Smooth muscle cell of the brain vasculature (primary cell): ENCODE measurements at places on chromosomes 13 and 19.

GRCh38 chr19:18588611-18589379 lies at the start of gene REX1BD:
REX1BD (plus strand) TSS chr19:18588798; CDS start chr19:18588802, 4 bp downstream.
- DNase-seq = no peak

DNA sequence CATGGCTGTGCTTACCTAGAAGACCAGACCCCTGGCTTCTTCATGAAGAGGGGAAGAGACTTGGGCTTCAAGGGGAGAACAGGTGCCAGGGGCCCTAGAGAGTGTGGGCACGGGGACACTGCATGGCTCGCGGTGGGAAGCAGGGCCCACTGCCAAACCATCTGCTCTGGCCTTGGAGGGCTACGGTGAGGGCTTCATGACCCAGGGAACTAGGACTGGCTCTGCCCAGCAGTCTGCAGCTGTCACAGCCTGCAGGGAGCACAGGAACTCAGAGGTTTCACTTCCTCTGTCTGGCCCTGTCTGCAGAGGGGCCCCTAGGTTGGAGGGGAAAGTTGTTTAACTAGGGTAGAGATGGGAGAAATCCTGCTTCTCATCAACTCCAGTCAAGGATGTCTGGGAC lies 4.3 kb downstream of the ERCC1 start:
- DNase-seq = no peak

GRCh38 chr13:113753171-113753570 lies 5.9 kb upstream of the TMEM255B start:
- no peak for DNase-seq

- no peak for DNase-seq
Measured at GRCh38 chr19:5804516-5805461, at the start of gene NRTN. NRTN (plus strand) TSS chr19:5805067; CDS start chr19:5824166, 19,099 bp downstream.

GRCh38 chr13:34883396-34883795 lies 58.7 kb upstream of the NBEA start:
- DNase-seq = no peak

GRCh38 chr19:37928527-37929286 lies 21.7 kb downstream of the SIPA1L3 start:
- no peak for DNase-seq

DNA sequence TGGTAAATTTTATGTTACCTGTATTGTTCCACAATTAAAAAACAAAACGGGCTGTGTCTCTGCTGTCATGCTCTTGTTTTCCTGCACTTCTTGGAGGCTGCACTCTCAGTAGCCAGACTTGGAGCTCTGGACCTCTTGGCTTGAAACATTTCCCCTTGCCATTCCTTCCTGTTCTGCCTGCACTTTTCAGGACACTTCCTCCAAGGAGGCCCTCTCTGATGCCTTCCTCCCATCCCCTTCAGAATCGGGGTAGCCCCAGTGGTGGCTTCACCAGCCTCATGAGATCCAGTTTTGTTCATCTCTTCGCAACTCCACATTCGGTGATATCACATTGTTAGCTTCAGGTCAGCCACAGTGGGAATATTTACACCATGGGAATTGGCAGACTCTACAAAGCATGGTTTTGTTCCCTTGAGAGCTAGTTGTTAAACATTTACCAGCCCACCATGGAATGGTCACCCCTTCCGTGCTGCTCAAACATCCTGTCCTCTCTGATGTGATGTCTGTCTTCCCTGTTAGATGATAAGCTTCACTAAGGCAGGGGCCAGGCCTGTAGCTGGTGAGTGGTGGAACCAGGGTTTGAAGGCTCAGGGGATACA lies 40.2 kb upstream of the PEG3 start:
- DNase-seq = no peak

DNA sequence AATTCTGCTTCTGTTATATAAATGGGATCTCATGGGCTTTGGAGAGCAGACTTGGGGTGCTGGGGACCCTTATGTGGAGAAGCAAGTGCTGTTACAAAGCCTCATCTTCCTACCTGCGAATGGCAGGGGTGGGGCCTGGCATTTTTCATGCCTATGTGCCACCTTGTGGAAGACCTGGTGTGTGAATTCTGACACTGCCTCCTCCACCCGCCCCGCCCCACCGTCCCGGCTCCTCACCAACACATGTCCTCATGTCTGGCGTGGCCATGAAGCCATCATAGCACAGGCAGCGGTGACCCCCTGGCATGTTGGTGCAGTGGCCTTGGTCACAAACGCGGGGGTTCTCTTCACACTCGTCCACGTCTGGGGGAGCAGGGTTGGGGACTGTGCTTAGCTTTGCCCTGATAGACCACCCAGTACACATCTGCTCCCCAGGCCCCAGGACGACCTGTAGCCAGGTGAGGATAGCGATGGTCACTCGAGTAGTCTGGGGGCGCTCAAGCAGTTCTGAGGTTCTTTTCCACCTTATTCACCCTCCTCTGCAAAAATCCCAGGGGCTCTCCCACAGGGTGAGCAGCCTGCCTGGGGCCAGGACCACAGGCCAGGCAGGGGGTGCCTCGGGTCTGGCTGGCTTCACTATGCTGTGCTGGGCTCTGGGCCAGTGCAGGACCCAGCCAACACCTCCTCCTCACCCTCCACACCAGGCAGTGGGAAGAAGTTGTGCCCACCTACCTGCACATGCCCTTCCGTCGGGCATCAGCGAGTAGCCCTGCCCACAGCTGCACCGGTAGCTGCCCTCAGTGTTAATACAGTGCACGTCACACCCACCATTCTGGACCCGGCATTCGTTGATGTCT lies 32.7 kb downstream of the FBN3 start:
- no peak for DNase-seq

DNA sequence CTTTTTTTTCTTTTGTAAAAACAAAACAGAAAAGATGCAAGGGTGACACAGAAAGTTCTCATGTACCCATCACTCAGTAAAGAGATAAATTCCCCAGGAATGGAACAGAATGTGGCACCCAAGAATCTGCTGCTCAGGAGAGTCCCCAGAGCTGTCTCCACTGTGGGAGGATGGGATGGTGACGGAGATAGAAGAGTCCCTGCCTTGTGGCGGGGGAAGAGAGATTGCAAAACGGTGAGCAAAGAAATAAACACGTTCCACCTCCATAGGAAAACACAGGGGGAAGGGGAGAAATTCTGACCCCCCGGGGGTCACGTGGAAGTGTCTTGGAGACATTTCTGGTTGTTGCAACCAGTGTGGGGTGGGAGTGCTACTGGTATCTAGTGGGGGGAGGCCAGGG lies 76.4 kb downstream of the INSR start:
- no peak for DNase-seq

GRCh38 chr19:17332677-17333581 lies 1.7 kb downstream of the ANO8 start:
- no peak for DNase-seq

- DNase-seq = no peak
Measured at GRCh38 chr13:51225029-51225428, 2.8 kb downstream of the FAM124A start.

- no peak for DNase-seq
Measured at GRCh38 chr13:110676595-110677587, 29.0 kb downstream of the CARS2 start.

DNA sequence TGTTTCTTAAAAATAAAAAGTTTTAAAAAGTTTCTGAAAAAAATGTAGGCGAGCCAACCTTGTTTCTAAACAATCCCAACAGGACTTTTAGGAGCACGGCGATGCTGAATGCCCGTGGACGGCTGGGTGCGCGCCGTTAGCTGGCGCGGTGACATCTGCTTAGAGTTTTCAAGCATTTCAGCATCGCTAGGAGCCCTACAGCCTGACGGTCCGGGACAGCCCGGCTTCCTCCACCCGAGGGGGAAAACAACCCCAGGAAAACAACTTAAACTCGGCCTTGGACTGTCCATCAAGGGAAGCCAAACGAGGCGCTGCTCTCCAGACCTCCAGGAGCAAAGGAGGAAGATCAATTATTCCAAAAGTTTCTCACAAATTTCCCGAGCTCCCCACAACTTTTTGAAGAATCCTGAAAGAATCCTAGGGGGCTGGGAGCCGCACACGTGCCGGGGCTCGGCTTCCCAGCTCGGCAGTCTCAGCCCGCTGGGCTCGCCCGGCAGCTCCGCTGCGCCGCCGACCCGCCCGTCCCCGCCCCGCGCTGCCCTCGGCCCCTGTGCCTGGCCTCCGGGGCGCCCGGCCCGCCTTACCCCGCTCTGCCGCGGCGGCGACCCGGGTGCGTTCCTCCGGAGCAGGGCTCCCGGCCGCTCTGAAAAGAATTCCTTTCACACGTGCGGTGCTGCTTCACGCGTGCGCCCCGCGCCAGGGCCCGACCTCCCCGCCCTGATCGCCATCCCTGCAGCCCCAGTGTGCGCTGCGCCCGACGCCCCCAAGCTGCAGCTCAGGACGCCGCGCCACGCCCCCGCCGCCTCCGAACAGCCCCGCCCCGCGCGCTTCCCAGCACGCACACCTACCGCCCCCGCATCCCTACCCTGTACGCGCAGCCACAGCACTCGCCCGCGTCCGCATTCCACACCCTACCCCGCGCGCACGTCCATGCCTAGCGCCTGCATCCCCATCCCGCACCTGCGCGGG lies at the start of gene GJA3:
TSS of gene GJA3 (minus strand) at position 747 of the 969 bp plus-strand sequence. CDS start 17,764 bp downstream, outside the sequence.
- no peak for DNase-seq

DNA sequence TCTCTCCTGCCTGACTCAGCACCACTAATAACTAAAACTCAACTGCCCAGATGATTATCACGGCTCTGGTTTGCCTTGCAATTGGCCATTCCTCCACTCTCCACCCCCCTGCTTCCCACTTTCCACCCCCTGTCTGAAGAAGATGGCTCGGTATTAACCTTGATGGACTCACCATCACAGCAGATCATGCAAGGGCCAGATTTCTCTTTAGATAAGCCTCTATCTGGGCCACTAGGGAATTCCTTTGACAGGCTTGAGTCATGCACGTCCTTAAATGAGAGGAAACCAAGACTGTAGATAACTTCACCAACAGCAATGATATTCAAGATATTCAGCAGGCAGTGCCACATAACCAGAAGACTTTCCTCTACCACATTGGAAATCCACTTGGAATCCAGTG lies 131.1 kb upstream of the NBEA start:
- no peak for DNase-seq

GRCh38 chr19:49843265-49843664 lies 7.7 kb upstream of the PTOV1 start:
- DNase-seq = no peak

GRCh38 chr19:6324757-6325156 lies 8.7 kb downstream of the ACER1 start:
- no peak for DNase-seq

GRCh38 chr13:35216131-35216530 lies 260.4 kb downstream of the MAB21L1 start:
- no peak for DNase-seq

GRCh38 chr13:42001580-42001979 lies 40.7 kb upstream of the VWA8 start:
- DNase-seq = no peak

DNA sequence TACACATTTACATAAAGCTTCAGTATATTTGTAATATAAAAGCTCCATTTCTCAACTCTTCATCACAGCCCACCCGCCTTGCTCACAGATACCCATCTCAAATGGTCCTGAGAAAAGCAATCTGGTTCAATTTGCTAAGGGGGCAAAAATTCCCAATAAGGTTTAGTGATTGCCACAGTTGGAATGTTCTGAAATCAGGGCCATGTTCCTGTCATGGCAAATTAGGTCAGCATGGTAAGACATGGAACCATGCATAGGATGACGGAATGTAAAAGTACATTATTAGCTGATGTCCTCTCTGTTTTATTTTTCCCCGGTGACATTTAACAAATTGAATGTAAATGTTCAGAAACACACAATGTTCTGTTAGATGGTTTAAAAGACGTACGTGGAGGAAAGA lies 274.3 kb downstream of the MZT1 start:
- DNase-seq = no peak

DNA sequence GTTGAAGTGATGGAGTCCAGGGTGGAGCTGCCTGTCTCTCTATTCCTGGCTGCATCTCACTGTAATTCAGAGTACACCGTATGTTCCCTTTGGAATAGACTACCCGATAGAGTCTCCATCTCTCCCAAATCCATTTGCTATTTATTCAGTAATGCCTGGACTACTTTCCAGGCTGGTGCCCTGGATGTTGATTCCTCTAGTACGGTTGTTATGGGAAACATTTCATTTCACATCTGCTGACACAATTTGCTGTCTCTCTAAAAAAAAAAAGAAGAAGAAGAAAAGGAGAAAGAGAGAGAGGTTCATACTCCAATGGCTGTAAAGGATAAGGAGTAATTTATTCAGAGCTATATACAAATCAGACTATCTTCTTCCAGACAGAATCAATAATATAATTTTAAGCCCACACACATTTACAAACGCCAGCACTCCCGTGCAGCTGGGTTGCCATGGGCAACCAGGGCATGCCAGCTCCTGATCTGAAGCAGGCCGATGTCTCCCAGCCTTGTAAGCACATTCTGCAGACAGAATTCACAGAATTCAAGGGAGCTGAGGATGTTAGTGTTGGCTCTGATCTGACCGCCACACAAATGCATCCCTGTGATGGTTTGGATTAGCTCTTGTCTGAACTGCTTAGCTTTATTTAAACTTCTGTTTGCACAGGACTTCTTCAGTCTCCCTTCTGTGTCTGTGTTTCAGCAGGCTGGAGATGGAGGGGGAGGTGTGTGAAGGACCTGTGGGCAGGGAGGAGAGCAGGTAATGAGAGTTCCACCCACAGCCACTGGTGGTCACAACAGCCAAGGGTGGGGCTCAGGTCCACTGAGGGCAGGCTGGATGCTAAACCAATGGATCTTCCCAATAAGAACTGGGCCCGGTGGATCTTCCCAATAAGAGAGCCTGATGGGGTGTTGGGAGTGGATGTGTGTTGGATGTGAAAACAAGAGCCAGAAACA lies 66.0 kb downstream of the TEX26 start:
- DNase-seq = peak; percentile 31

DNA sequence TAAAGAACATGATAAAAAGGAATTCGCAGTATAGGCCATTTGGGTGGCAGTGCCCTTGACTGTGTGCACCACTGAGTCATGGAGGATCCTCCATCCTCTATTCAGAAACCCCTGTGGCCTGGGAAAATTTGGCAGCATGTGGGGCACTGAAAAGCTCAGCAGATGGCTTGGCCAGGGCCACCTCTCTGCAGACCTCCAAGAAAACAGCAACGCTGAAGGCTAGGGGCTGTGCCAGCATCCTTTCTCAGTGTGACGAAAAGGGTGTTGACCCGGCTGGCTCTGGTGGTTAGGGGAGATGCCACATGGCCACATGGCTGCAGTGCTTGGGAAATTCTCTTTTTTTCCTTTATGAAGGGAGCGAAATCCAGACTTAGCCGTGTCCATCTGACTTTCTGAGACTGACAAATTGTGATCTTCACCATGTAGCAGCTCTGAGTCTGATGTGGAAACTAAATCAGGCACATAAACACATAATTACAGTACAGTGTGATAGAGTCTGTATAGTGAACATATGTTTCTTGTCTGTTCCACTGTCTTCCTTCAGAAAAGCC lies 178.0 kb downstream of the KCTD12 start:
- no peak for DNase-seq

GRCh38 chr13:48510698-48511097 lies 22.2 kb downstream of the RCBTB2 start:
- DNase-seq = no peak

GRCh38 chr19:48271531-48272151 lies 1.8 kb downstream of the ZNF114 start:
- DNase-seq = no peak
